ENCODE measurements at places on chromosomes 4 and X.

DNA sequence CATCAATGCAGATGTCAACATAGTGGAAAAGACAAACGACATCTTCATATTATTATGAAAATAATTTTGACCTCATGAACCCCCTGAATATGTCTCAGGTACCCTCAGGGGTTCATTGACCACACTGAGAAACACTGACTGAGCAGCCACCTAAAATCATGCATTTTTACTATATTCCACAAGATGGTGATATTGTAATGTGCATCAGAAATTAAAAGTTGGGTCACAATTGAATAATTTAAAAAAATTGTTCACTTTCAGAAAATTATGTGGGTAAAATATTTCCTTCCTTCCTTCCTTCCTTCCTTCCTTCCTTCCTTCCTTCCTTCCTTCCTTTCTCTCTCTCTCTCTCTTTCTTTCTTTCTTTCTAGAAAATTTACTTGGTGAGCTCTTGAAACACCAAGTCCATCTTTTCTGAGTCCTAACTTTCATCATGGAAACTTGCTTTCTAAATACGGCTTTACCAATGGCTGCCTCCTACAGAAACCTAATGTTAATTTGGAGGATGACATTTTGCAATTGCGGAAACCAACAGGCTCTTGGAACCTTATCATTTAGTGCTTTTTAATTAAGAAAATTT lies 103.6 kb downstream of the RTL3 start:
- no peak for DNase-seq

- DNase-seq, result no peak
Measured at GRCh38 chrX:76520273-76521054, 93.0 kb downstream of the MAGEE1 start.

DNA sequence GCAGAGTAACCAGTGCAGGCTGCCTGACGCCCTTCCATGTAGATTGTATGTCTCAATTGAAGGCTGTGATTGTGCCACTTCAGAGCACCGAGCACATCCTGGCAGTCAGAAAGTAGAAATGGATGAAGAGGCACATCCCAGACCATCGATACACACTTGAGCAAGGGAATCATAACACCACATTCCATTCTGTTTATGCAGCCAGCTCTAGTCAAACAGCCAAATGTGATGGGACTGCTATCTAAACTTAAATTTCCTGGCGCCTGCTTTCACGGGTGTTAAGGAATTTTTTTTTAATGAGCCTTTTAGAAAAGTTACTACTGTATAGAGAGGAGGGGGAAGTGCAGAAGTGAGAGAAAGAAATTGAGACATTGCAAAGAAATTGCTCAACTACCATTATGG lies 84.4 kb downstream of the PPARGC1A start:
- no peak for DNase-seq

GRCh38 chr4:178028481-178028880 lies 586.2 kb upstream of the AGA start:
- DNase-seq, result no peak

DNA sequence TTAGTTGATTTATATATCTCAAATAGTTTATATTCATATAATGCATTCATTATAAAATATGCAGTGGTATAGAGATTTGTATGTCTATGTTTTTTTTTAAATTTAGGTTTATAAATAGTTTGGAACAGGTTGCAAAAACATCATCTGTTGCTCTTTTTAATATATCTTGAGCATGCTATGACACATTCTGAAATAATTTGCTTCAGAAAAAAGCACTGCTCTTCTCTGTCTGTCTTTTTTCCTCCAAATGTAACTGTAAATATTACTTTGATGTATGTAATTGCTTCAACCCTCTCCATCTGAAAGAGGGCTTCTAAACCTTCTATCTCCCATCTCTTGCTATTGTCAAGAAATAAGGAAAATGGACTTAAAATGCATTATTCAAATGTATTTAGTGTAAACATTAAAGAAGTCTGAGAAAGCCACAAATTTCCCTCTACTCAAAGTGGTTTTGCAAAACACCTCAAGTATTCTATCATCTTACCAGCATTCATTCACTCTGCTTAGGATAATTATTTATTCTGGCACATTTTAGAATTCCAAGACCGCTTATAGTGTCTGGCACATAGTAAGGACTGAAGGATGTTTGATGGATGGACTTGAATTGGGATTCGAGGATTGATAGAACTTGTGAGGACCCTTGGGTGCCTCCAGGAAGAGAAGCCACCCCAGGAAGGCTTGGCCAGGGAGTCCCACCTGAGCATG lies 87.8 kb downstream of the CLNK start:
- no peak for DNase-seq

DNA sequence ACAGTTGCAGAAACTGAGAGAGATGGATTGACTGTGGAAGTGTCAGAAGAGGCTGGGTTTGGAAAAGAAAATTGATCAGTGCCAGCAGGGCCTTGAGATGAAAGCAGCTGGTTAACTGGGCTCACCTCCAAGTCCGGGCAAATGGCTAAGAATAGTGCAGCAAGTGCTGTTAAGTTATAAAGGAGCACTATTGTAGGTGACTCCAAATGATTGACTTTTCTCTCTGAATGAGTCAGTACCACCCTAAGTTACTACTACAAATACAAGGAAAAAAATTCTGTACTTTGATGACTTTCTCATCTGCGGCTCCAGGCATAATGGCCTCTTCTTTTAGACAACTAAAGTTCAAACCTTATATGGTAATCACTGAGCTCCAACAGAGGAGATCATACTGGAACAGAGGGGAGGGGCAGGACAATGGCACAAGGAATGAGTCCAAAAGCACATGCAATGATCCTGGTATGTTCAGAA lies 733.4 kb upstream of the INTU start:
- DNase-seq, result no peak

DNA sequence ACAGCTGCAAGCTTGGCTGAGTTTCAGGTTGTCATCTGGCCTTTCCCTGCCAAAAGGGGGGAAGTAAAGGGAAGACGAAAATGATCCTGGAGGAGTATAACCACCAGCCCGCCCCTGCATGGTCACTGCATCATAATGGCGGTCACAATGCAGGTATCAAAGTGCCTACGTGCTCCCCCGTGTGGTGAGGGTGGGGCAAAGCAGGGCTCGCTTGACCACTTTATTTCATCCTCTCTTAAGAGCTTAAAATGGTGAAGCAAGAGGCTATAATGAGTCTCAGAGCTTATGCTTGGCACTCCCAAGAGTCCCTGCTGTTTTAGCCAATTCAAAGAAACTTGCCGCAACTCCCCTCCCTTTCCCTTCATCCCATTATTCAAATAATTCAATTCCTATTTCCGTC lies 105.6 kb downstream of the APOOL start:
- DNase-seq, result peak; percentile 76

GRCh38 chr4:22339491-22339890 lies 176.4 kb downstream of the ADGRA3 start:
- no peak for DNase-seq

GRCh38 chr4:139207247-139207646 lies 30.2 kb upstream of the ELF2 start:
- no peak for DNase-seq

DNA sequence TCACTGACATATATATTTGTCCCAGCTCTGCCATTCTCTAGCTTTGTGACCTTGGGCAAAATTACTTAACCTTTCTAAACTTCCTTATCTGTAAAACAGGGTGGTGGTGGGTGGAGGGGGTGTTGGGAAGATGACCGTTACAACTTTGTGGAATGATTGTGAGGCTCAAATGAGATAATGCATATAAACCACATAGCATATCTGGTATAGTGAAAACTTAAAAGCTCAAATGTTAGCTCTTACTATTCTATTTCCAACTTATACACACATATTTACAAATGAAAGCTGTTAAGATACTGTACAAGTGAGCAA lies 52.9 kb upstream of the HPRT1 start:
- no peak for DNase-seq

- no peak for DNase-seq
Measured at GRCh38 chr4:155667222-155667567, 547 bp downstream of the GUCY1A1 start.

DNA sequence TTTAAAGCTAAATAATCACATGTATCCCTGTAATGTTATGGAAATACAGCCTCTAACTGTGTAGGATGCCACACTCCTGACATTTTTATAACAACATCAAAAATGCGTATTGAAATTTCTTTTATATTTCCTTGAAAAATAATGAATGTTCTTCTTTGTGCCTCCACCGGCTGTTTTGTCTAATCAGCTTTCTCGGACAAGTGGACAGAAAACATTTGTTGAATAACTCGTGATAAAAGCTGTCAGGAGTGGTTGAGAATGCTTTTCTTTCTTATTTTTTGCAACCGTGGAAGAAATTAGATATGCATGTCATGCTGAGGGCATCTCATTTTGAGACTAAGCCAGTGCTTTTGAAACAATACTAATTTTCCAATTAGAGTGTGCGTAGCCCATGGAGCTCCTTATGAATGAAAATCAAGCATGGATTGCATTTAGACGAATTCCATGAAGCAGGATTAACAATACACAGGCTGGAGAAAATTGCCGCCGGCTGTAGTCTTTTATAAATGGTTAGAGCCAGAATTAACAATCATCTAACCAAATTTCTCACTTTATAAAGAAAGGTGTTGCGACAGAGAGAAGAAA lies 614.5 kb upstream of the LCORL start:
- DNase-seq, result no peak

DNA sequence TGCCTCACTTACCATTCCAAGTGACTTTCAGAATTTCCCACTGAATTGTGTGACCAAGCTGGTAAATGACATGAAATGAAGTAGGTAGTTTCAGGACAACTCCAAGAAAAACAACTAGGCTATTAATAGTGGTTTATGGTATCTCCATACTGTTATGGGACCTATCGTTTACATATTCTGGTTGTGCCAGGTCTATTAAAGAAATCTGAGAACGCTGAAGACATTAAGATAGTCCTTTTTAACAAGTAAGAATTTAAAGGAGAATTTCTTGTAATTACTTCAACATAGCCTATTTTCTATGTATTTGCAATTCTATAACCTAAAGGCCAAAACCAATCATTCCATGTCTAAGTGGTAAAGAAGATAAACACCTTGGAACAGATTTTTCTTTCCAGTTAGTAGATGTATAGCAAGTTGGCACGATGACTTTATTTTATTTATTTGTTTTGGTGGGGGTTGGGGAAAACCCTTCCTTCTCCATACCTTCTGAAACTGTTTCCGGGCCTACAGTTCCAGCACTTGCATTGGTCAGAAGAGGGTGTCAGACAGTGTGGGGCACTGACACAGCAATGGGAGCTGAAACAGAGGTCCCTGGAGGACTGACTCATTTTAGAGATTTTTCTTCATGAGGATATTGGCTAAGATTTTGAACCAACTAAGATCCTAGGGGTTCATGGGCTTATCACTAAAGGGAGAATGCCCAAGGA lies 7.6 kb upstream of the DCLK2 start:
- no peak for DNase-seq

Data from ELF-1 (cell line).